ENCODE measurements at places on chromosomes 5 and 9.

GRCh38 chr9:94287877-94288513 lies 28.9 kb downstream of the ZNF169 start:
- no peak for DNase-seq

DNA sequence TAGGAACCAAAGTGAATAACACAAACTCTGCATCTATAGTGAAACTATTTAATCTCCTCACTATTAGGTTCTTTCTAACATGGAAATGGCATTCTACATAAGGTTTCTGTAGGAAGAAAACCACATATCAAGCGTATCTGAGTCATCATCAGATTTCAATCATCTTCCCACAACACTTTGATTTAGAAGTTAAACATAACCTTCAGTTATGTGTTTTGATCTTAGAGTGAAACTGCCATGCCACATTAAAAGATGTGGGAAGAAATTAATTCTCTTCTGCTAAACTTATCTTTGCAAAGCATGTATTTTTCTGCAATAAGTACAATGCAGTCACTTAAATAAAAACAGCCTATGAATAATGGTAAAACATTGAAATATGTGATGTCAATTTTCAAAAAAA lies 55.0 kb downstream of the MEF2C start:
- no peak for DNase-seq

DNA sequence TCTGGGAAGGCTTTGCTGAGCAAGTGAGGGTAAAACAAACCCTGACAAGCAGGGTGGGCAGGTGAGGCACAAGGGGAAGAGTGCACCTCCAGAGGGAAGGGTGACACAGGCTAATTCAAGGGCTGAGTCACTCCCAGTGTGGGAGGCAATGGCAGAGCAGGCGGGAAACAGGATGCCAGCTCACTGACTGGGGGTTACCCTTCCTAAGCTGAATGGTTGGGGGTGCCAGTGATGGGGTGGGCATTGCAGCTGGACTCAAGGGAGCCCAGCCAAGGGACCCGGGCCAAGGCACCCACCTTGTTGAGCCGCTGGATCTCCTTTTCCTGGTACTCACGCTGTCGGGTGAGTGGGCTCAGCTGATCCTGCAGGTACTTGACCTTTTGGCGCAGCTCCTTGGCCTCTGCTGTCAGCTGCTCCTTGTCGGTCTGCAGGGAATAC lies 18.4 kb downstream of the GPX3 start:
- DNase-seq, result no peak

DNA sequence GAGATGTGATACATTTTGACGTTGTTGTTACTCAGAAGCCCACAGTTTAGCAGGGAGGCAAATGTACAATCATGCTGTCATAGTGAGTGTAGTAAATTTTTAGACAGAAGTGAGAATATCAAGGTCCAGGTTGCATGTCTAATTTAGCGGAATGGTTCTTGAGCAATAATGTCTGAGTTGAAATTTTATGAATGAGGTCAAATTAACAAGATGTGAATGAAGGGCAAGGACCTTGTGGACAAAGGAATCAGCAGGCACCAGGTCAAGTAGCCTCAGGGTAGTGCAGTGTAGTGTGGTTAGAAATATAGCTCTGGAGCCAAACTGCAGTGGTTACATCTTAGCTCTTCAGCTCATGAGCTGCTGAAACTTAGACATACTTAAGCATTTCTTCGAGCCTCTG lies 36.2 kb downstream of the TNFSF8 start:
- no peak for DNase-seq

DNA sequence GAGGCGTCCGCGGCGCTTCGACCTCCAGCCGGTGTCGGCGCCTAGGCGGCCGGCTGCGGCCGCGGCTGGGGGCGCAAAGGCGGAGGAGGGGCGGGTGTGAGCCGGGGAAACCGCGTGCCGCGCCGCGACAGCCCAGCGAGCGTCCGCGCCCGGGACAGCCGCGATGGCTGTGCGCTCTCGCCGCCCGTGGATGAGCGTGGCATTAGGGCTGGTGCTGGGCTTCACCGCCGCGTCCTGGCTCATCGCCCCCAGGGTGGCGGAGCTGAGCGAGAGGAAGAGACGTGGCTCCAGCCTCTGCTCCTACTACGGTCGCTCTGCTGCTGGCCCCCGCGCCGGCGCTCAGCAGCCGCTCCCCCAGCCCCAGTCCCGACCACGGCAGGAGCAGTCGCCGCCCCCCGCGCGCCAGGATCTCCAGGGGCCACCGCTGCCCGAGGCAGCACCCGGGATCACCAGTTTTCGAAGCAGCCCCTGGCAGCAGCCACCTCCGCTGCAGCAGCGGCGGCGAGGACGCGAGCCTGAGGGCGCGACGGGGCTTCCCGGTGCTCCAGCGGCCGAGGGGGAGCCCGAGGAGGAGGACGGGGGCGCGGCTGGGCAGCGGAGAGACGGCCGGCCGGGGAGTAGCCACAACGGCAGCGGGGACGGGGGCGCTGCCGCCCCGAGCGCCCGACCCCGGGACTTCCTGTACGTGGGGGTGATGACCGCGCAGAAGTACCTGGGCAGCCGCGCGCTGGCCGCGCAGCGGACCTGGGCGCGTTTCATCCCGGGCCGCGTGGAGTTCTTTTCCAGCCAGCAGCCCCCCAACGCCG lies 605 bp downstream of the CHSY3 start:
- peak; percentile 15 for DNase-seq

GRCh38 chr5:75234251-75234650 lies 2.4 kb downstream of the ANKRD31 start:
- no peak for DNase-seq

GRCh38 chr9:32899181-32899580 lies 102.2 kb downstream of the APTX start:
- DNase-seq, result no peak

DNA sequence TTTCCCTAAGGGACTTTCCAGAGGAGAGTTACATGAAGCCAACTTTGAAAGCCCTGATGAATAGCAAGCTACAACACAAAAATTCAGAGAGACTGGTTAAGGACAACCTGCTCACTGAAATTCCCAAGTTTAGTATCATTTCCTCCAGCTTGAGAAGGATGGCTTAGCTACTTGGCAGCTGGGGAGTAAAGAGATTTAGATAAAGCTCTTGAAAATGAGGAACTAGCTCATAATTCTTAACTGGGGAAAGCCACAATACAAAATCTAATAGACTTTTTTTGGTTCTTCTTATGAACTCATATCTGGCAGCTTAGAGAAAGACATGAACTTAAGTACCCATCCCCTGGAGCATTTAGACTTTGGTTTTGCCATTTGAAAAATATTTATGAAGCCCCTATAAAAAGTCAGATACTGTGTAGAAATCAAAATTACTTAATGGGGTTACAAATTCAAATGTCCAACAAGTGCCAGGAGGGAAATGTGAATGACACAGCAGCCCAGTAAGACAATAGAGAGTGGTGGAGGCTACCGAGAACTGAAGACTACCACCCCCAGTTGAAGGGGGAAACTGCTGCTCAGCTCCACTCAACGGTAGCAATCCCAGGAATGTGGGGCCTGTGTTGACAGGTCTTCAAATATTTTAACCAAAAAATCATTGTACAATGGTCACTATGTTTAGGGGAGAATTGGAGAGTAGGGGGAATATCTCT lies 79.4 kb upstream of the ADRB2 start:
- DNase-seq, result no peak

DNA sequence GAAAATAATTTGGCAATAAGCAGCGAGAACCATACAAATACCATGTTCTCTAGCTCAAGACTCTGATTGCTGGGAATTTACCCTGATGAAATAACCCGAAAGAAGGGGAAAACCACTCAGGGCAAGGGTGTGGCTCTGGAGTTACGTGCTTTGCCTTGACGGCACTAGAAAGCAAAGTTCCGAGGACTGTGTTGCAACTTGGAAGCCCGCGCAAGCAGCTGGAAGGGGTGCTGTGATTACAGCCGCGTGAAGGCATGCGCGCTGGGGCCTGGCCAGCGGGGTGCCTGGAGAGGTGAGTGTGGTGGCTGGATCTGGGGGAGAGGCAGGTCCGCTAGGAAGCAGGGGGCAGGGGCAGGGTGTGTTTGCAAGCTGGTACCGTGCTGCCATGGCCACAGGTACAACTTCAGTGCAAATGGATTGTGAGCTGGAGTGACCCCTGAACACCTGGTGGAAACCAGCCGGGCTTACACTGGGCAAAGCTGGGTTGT lies 52.6 kb upstream of the CNOT6 start:
- DNase-seq, result no peak

GRCh38 chr5:52342361-52342760 lies 445.4 kb upstream of the ITGA1 start:
- no peak for DNase-seq

GRCh38 chr5:130884023-130884422 lies 281.0 kb downstream of the HINT1 start:
- DNase-seq, result no peak

DNA sequence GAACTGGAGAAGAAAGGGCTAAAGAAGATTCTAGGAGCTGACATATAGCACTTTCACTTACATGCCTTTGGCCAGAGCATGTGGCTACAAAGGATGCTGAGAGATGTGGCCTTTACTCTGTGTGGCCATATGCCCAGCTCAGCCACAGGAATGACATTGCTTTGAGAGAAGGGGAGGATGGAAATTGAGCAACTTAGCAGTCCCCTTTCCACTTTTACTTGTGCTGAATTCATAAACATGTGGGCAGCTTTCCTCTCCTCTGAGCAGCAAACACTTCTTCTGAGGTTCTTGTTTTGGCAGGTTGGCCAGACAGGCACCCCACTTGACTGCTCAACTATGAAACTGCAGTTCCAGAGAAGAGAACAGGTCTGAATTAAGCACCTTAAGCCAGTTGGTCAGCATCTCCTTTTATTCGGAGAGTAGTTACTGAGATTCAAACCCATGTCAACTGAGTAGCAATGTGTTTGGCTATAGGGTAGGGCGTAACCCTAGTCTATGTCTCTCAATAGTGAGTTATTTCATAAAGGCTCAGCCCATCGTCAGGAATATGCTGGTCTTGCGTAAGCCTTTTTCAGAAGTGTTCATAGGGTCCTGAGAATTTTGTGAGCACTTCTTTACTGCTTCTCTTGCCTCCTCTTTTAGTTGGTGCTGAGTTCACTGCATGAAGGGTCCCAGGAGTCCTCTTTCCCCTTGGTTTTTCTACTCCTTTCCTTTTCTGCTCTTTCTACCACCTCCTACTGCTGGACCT lies 134.5 kb downstream of the PALM2AKAP2 start:
- no peak for DNase-seq

DNA sequence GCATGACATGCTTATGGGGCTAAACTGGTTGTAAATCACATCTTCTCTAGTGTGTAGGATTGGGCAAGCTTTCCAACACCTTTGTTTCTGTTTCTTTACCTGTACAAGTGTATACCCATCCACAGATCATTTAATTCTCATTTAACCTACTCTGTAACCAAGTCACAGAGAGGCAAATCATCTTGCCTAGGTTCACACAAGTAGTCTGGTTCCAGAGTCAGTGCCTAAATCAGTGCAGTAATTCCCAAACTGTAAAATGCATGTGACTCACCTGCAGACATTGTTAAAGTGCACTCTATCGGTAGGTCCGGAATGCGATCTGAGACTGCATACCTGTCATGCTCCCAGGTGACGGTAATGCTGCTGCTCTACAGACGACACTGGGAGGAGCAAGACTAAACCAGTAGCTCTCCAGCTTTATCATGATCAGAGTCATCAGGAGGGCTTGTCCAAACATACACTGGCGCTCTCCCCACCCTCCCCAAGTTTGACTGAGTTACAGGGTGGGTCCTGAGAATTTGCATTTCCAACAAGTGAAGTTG lies 107.9 kb upstream of the FREM1 start:
- no peak for DNase-seq

- DNase-seq, result no peak
Observed at GRCh38 chr5:10507575-10508096, 56.2 kb upstream of the ANKRD33B start.

GRCh38 chr5:179240561-179240960 lies 104.7 kb downstream of the ADAMTS2 start:
- no peak for DNase-seq

DNA sequence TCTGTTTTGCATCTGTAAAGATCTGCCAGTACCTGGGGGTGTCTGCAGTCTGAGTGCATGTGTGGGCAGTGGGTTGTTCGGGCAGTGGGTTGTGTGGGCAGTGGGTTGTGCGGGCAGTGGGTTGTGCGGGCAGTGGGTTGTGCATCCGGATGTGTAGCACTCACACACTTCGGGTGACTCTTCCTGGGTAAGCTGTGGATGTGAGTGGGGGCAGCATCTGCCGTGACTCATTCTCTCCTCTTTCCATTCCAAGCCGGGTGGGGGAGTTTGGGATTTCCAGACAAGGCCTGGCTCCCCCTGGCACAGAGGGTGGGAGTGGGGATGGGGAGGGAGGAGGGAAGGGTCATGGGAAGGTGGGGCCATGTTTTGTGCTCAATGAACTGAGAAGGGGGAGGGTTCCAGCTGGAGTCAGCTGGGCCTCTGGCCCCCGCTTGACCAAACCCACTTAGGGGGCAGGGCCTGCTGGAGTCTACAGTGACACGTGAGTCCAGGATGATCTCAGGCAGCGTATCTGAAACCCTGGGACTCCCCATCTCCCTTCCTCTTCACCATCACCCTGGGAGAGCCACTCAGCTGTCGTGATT lies 8.3 kb downstream of the CRB2 start:
- DNase-seq, result no peak

DNA sequence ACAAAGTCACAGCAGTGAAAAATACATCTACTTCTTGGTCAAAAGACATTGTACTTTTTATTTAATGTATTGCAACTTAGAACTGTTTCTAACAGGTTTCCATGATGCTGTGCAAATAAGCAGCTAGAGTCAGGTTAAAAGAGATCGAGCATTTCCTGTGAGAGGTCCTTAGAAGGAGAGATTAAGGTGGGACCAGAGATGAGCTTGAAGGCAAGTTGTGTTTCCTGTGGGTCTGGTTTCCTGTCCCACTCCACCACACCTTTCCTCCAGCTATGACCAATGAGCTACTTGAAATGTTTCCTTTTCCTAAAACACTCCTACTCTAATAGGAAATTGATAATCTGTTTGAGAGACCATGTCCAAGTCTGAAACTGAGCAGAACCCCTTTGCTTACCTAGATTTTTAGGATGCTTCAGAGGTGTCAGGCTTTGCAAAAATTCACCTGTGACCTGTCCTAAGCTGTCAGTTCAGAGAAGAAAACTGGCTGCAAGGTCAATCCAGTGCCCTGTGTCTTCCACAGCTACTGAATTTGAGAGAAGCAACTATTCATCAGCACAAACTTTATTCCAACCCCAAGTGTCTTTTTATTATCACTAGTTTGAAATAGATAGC lies 13.1 kb upstream of the RLN1 start:
- DNase-seq, result no peak

GRCh38 chr5:170056561-170057267 lies 49.0 kb upstream of the FOXI1 start:
- no peak for DNase-seq

GRCh38 chr9:10562581-10563343 lies 50.0 kb downstream of the PTPRD start:
- no peak for DNase-seq
